ENCODE measurements at places on chromosomes 5 and 9.

DNA sequence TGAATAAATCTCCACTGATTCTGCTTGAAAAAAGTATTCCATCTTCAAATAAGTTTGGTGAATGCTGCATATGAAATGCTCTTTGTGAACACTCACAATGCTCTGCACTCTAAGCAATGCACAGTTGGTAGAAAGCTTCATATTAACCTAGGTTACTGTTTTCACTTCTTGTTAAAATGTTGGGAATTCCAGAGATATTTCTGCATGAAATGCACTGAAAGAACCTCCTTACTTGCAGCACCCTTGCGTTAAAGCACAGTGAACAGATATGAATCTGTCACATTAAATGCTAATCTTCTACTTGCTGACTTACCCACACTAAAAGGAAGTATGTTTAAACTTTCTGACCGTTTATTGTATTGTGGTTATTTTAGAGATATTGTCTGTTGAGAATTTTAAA is 584.1 kb upstream of the NUDT12 start:
- no peak for DNase-seq

DNA sequence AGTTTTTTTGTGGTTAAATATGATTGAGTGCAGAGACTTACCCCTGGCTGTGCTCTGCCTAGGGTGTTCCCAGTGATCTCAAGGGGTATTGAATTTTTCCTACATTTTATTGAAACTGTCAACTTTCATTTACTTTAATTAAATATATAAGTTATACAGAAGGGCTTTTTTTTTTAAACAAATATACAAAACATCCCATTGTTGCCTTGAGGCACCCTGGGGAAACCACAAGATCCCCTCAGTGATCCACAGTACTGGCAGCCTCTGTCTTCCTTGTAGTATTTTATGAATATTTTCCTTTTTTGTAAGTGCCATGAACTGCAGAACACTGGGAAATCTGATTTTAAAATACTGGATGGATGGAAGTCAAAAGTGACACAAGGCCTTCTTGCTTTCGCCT is 123.7 kb downstream of the TLE1 start:
- no peak for DNase-seq

- DNase-seq = no peak
Measured at GRCh38 chr9:74681906-74682305, 184.8 kb downstream of the RORB start.

DNA sequence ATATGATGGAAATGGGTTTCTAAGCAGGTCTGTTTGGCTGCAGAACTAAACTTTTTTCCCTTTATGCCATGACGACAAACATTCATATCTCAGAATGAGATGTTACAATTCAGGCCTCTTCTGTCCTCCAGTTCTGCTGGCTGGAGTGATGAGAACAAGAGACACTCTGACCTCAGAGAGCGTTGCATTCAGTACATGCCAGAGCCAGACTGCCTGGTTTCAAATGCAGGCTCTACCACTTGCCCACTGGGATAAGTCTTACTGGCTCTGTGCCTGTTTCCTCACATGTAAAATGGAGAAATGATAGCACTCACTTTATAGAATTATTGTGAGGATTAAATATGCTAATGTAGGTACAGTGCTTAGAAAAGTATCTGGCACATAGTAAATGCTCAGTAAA is 24.8 kb upstream of the TOMM5 start:
- DNase-seq = no peak

- DNase-seq = no peak
Measured at GRCh38 chr5:113612060-113612496, 98.6 kb downstream of the YTHDC2 start.

DNA sequence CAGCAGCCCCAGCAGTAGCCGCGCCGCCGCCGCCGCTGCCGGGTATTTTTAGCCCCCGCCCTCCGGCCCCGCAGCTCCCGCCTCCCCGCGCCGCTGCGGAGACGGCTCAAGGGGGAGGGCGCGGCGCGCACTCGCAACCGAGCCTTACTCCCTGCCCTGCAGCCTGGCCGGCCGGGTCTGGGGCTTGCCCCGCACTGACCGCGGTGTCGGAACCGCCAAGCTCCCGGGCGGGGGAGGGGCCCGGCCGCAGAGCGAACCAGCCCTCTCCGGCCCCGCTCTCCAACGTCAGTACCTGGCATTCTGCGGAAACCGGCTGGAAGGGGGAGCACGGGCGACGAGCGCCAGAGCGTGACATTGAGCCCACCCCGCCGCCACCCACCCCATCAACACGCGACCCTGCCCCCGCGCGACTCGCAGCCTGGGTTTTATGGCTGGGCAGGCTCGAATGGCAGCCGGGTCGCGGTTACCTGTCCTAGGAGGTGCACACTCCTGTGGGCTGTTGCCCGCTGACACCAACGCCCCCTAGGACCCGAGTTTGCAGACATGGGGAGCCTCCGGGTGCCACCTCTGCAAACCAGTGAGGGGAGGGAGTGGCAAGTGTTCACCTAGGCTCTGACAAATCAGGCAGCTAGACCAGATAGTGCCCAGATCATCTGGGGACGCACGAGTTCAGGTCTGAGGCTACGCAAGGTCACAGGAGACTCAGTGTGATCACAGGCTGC is at the start of gene ACSL6:
ACSL6 (minus strand) TSS at position 37 of the 722 bp plus-strand sequence. CDS start 105 bp downstream, outside the sequence.
- peak; percentile 43 for DNase-seq

DNA sequence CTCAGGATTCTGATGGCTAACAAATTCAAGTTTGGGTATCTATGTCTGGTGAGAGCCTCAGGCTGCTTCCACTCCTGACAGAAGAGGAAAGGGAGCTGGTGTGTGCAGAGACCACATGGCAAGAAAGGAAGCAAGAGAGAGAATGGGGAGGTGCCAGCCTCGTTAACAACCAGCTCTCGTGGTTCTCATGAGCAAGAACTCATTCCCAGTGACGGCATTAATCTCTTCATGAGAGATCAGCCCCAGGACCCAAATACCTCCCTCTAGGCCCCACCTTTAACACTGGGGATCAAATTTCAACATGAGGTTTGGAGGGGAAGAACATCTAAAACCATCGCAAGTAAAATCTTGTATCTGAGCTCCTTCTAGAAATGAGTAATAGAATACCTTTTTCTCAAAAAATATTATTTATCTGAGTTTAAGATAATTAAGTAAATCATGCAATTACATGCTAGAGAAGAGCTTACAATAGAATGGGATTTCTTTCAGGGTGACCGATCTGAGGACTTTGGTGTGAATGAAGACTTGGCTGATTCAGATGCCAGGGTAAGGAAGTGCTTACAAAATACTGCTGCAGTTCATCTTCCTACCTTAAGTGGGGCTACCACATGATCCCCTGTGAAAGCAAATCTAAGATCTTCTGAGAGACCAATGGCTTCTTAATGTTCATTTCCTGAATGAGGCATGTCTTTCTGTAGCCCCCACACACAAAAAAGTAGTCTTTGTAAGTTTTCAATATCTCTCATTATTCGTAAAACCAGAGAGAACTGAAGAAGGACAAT is 11.5 kb downstream of the ANXA1 start:
- DNase-seq = no peak

GRCh38 chr9:27404661-27405060 is 107.7 kb upstream of the EQTN start:
- DNase-seq = no peak

DNA sequence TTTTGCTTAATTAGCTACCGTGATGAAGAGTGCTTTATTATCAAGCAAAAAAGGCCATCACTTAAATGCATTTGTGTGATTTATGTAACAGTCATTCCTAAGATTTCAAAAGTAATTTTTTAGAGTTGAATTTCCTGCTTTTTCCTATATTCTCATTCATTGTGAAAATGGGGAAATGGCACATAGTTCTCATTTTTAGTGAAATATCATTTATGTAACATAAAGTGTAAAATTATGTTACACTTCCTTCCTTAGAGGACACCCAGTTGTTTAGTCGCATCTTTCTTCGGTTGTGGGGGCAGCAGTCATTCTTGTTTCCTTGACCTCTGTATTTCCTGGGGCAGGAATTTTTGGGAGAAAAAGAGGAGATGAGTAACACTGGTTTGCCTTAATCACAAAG is 142.8 kb downstream of the MAST4 start:
- no peak for DNase-seq

DNA sequence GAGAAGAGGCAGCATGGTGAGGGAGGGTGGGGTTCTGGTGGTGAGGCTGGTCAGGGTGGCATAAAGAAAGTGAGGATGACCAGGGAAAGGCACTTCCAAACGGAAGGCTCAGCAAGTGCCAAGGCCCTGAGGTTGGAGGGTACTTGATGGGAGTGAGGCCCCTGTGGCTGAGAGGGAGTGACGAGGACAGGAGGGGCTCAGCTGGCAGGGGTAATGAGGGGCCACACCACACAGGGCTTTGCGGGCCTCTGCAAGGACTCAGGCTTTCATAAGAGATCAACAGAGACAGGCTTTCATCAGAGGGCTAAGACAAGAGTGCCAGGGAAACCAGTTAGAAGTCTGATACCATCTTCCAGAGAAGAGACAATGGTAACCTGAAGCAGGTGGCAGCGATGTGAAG is 23.6 kb downstream of the ARPC5L start:
- DNase-seq = no peak

DNA sequence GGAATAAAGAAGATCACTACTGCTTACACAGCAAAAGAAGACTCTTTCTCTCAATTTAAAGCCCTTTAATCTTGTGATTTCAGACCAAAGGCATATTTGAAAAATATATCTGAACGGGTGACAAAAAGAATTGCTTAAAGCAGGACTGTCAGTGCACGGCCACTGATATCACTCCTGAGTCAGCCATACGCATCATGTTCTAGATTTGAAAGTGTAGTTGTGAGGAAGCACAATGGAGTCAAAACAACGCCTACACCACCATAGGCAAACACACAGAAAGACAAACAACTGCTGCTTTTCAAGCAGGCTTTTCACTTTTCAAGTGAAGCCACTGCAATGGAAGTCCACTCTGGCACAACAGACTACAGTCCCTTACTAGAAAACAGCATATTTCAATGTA is 141.7 kb downstream of the AUH start:
- no peak for DNase-seq

DNA sequence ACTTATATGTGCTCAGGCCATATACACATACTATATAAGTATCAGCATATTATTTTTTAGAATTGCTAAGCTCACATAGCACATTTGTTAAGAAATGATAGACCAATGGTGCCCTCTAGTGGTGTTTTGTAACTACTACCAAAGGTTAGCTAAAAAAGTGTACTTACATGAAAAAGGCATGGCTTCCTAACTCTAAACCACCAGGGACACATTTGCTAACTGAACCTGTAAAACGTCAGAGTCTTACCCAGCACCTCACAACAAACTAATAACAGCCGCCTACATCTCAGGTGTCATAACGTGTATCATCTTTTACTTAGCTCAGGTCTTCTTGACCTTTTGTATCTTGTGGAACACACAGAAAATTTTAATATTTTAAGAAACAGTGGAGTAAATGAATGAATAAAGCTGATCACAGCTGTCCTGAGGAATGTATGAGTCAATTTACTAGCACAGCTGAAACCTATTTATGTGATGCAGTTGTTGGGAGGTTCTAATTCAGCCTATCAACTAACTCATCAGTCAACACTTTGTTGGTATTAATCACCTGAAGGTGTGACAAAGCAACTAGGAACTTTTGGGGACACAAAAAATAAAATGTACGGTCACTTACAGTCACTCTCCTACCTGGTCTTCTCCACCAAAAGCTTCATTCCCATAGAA is 72.9 kb downstream of the BAAT start:
- no peak for DNase-seq

GRCh38 chr9:13719446-13719845 is 440.0 kb upstream of the MPDZ start:
- DNase-seq = no peak

DNA sequence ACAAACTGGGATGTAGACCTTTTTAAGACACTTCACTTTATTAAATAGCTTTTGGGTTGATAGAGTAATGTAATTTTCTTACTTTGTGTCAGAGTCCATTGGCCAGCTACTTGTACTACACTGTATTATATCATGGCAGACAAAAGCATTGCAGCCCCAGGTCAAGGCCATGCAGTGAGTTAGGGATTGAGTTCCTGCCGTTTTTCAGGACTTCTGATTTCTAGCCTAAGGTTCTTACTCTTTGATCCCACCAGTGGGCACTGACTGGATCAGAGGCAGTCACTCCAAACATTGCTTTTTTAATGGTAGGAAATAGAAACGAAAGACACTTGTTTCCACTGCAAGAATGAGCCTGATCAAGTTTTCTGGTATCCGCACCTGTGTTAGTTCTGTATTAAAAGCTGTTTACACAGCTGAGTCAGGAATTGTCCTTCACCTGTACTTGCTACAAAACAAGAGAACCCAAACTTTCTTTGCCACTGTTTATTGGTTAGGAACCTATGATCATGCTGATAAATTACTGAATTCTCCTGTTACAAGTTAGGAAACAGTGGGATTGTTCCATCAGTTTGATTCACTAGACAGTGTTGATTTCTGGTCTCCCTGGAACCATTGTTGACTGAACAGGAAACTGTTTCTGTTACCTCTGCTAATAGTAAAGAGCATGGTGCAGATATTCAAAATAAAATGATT is 22.1 kb downstream of the LRRC70 start:
- no peak for DNase-seq

GRCh38 chr9:131397100-131397790 is 3.4 kb downstream of the PRRC2B start:
- no peak for DNase-seq

DNA sequence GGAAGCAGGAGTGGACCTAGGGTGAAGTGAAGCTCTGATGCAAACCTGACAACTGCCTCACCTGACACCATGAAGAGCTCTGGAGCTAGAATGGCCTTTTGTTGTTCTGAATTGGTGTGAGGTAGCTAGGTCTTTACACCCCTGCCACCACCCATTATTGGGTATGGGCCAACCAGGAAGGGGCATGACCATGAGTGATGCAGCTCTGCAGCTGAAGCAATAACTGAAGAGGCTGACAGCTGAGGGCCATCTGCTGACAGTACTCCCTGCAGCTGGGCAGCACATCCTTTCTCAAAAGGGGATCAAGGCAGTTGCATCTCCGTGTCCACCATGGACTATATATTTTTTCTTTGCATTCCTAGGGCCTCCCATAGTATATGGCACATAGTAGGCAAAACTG is 87.0 kb upstream of the TLE1 start:
- no peak for DNase-seq

DNA sequence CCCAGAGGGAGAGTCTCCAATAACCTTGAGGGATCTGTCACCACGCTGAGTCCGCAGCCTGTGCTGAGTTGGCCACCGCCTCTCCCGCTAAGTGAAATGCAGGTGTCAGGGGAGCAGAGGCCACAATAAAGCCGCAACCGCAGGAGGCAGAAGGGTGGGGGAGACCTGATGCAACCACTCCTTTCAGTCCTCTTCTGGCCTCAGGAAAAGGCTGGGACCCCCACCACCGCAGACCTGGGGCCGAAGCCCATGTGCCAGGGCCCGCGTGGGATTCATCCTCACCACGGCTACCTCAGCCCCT is 576 bp downstream of the MAP1B start:
- DNase-seq = no peak

DNA sequence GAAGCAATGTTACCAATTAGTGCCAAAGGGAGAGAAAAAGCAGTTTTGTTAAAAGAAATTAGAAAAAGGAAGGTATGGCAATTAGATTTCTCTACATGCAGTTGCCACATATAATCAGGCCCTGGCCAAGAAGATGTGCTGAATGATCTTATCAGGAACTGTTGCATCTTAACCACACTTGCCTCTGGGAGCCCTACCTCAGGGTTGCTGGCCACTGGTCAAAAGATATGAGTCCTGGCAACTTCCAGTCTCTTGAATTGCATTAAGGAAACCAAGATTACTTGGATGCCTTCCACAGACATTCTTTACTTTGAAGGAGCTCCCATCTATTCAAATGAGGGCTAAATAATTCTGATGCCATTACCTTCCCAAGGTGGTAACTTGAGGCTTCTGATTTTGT is 60.4 kb downstream of the TNC start:
- DNase-seq = no peak

Measured in stimulated activated CD4-positive, alpha-beta T cell treated with anti-CD3 and anti-CD28 coated beads, Interleukin-4, amount 100 ng/mL, for 1 hour (primary cell).